Epithelial cell of prostate (primary cell): ENCODE measurements at places on chromosomes 11 and 22.

- DNase-seq = no peak
Measured at GRCh38 chr11:73330569-73331093, 22.6 kb downstream of the ARHGEF17 start.

DNA sequence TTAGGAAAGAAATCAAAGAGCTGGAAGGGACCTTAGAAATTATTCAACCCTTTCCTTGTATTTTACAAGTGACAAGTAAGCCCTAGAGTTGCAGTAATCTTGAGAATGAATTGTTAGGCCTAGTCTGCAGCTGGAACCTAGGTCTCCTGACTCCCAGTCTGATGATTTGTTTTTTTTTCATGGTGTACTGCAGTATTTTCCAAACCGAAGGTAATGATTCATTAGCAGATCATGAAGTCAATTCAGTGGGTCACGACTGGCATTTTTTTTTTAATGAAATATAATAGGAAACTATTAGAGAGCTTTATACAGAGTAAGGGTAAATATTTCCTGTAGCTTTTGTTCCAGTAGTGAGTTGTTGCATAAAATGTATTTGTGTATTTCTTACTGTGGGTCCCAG is 42.8 kb downstream of the EXT2 start:
- DNase-seq = no peak

DNA sequence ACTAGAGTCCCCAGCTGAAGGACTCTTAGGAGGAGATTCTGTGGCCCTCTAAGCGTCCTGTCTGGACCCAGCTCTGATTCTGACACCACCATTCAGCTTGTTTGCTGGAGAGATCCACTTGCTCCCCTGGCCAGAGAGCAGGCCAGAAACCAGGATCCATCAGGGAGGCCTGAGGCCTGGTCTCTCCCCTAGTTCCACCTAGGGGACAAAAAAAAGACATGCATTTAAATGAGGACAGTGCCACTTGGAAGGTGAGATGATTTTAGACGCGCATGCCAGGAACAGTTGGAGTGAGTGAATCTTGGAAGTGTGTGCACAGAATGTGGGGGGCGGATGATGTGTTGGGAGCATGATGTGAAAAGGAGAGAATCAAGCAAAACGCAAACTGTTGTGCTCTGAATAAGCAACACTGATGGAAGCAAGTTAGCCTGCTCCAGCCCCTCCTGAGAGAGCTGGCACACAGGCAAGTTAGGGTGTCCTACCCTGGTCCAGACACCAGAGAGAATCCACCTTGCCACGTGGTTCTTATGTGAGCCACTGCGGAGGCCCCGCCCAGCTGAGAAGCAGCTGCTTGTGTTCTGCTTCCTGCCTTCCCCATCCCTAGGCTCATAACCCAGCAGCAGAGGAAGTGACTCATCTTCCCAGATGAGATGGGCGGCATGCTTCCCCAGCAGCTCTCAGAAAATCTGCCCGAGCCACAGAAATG is 8.0 kb upstream of the SLCO2B1 start:
- peak; percentile 69 for DNase-seq

GRCh38 chr22:29716814-29717545 is 2.8 kb upstream of the CABP7 start:
- no peak for DNase-seq

GRCh38 chr22:29105468-29105867 is 32.6 kb downstream of the KREMEN1 start:
- no peak for DNase-seq

- no peak for DNase-seq
Measured at GRCh38 chr22:23769321-23769965, 1.7 kb upstream of the CHCHD10 start.
